Stimulated activated CD8-positive, alpha-beta memory T cell treated with anti-CD3 and anti-CD28 coated beads, Interleukin-15, amount 100 ng/mL, for 1 hour (primary cell): ENCODE measurements at places on chromosomes 5 and 9.

DNA sequence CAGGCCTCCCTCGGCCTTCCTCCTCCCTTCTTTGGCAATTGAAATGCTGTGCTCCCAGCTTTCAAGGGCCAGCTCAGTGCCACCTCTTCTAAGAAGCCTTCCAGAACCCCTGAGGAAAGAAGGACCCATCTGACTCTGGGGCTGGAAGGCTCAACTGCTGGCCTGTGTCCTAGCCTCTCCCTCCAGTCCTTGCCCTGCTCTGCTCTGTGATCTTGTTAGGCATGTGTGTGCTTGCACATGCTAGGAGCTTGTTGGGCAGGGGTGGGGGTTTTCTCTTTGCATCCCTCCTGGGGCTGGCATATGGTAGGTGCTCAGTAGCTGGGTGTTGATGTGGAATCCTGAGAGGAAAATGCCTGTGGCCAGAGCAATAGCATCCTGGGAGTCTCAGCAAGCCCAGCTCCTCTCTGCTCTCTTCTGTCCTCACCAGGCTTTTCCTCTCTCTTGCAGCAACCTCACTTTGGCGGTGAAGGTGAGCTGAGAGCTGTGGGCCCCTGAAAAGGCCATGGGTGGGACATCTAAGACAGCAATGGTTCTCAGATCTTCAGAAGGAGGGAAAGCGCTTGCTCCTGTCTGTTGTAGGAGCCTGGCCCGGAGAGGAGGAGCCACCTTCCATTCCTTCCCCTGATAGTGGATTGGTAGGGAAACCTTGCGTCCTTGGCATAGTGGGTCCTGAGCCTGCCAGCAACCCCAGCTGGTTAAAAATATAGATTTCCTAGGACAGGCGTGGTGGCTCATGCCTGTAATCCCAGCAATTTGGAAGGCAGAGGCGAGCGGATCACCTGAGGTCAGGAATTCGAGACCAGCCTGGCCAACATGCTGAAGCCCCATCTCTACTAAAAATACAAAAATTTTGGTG, 9.9 kb downstream of the DOLK start:
- no peak for DNase-seq

GRCh38 chr9:136577941-136578625, 32.2 kb upstream of the NOTCH1 start:
- DNase-seq, result no peak

- DNase-seq, result no peak
Observed at GRCh38 chr9:126698251-126698650, 84.5 kb downstream of the LMX1B start.

GRCh38 chr5:2570586-2570985, 180.9 kb downstream of the IRX2 start:
- DNase-seq, result no peak

GRCh38 chr5:139287890-139288635, 5.5 kb upstream of the MATR3 start:
- DNase-seq, result no peak

- DNase-seq, result no peak
Observed at GRCh38 chr9:111700776-111701175, 39.4 kb downstream of the GNG10 start.
